Naive thymus-derived CD4-positive, alpha-beta T cell (primary cell): ENCODE measurements at places on chromosomes 1 and 21.

GRCh38 chr1:235857756-235858155 is 8.9 kb downstream of the LYST start:
- H3K27ac ChIP-seq = no peak overlapping the region
- H3K27me3 ChIP-seq = no peaks in the 10 kb centered on the region
- H3K4me1 ChIP-seq = peaks cover 7% of the 10 kb centered on the region
- no peak overlapping the region for H3K4me3 ChIP-seq

GRCh38 chr1:113109908-113110554 is 37.0 kb downstream of the LRIG2 start:
- peaks cover 77% of the 10 kb centered on the region for H3K36me3 ChIP-seq
- DNase-seq = no peak
- no peaks in the 10 kb centered on the region for H3K4me1 ChIP-seq

DNA sequence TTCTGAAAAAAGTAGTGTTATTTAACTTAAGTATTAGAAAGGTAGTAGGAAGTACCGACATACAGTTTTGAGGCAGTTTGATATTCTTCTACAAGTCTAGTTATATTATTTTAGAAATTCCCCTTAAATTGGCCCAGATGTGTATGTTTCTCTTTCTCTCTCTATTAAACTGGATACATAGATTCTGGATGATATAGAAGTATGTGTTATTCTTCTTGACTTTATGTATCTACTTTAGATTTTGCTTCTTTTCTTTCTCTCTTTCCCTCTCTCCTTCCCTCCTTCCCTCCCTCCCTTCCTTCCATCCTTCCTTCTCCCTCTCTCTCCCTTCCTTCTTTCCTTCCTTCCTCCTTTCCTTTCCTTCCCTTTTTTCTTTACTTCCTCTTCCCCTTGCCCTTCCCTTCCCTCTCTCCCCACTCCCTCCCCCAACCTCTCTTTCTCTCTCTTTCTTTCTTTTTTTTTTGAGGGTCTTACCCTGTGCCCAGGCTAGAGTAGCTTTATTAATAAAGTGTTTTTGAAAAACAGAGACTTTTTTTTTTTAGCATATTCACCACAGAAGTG is 124.3 kb downstream of the OSBPL9 start:
- H3K36me3 ChIP-seq = no peaks in the 10 kb centered on the region
- H3K27ac ChIP-seq = no peak overlapping the region
- H3K4me1 ChIP-seq = no peaks in the 10 kb centered on the region
- H3K4me3 ChIP-seq = no peak overlapping the region

DNA sequence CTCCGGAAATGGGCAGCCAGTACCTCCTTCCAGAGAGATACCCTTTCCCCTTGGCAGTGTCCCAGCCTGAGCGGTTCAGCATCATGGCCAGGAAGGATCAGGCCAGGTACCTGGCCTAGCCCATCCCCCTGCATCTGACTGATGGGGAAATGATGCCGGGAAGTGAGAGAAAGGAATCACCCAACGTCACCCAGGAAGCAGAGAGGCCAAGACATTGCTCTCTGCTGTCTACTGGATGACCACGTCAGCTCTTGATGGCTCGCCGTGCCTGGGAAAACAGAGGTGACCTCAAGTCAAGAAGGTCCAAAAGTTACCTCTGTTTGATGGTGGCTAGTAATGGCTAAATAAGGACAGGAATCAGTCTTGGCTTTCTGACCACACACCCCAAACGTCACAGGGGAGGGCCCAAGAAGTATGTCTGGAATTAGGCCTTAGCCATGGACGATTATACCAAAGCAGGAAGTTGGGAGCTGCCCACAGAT is 79.0 kb downstream of the MRPL37 start:
- no peaks in the 10 kb centered on the region for H3K27me3 ChIP-seq
- no peak for DNase-seq
- peaks cover 61% of the 10 kb centered on the region for H3K4me1 ChIP-seq
- H3K4me3 ChIP-seq = no peak overlapping the region

GRCh38 chr1:37438869-37439343 is 35.5 kb upstream of the ZC3H12A start:
- H3K4me3 ChIP-seq = no peak overlapping the region
- H3K4me1 ChIP-seq = no peaks in the 10 kb centered on the region
- no peaks in the 10 kb centered on the region for H3K27me3 ChIP-seq
- no peak overlapping the region for H3K27ac ChIP-seq

DNA sequence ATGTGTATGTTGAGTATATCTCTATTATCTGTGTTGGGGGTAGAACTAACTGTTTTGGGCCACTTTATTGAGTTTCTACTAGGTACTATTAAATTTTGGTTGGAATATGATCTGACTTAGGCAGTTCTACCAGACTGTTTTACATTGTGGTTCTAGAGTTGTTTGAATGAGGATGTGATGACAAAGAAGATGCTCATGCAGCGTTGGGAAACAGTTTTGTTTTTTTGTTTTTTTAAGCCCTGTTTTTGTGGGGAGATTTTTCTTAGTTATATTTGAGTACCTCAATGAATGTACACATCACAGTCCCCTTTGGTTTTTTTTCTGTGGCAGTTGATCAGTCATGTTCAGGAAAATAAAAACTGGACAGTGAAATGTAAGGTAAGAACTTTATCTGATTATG is 40.1 kb downstream of the TMED5 start:
- no peak for DNase-seq
- H3K4me3 ChIP-seq = no peak overlapping the region
- no peaks in the 10 kb centered on the region for H3K27me3 ChIP-seq
- H3K36me3 ChIP-seq = peaks cover 4% of the 10 kb centered on the region
- H3K27ac ChIP-seq = no peak overlapping the region

- DNase-seq = no peak
- H3K27ac ChIP-seq = no peak overlapping the region
- no peak overlapping the region for H3K4me3 ChIP-seq
- H3K4me1 ChIP-seq = no peaks in the 10 kb centered on the region
Observed at GRCh38 chr1:198837278-198838021, 198.6 kb downstream of the PTPRC start.

DNA sequence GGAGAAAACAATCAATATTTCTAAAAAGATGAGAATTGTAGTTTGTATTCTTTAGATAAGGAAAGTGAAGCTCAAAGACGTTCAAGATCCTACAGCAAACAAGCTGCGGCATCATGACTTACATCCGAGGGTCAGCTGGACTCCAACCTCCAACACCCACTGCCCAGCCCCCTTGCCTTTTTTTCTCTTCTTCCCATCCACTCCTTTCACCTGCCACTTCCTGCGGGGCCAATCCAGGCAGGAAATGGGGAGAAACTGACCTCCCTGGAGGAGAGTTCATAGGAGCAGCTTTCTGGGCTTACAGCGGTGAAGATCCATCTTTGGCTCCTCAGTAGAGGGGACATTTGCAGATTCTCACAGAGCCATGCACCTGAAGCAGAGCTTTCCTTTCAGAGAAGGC is 361.5 kb downstream of the PTPRU start:
- H3K4me1 ChIP-seq = no peaks in the 10 kb centered on the region
- H3K27me3 ChIP-seq = no peaks in the 10 kb centered on the region
- no peak for DNase-seq
- H3K27ac ChIP-seq = no peak overlapping the region
- no peak overlapping the region for H3K4me3 ChIP-seq
- H3K36me3 ChIP-seq = no peaks in the 10 kb centered on the region

GRCh38 chr21:36773995-36774394 is 75.1 kb downstream of the SIM2 start:
- no peaks in the 10 kb centered on the region for H3K4me1 ChIP-seq
- DNase-seq = no peak
- H3K36me3 ChIP-seq = no peaks in the 10 kb centered on the region
- H3K27ac ChIP-seq = no peak overlapping the region

GRCh38 chr1:24161270-24161669 is 18.3 kb upstream of the IL22RA1 start:
- H3K4me1 ChIP-seq = no peaks in the 10 kb centered on the region
- H3K36me3 ChIP-seq = no peaks in the 10 kb centered on the region
- no peak overlapping the region for H3K27ac ChIP-seq
- DNase-seq = no peak
- H3K27me3 ChIP-seq = no peaks in the 10 kb centered on the region

DNA sequence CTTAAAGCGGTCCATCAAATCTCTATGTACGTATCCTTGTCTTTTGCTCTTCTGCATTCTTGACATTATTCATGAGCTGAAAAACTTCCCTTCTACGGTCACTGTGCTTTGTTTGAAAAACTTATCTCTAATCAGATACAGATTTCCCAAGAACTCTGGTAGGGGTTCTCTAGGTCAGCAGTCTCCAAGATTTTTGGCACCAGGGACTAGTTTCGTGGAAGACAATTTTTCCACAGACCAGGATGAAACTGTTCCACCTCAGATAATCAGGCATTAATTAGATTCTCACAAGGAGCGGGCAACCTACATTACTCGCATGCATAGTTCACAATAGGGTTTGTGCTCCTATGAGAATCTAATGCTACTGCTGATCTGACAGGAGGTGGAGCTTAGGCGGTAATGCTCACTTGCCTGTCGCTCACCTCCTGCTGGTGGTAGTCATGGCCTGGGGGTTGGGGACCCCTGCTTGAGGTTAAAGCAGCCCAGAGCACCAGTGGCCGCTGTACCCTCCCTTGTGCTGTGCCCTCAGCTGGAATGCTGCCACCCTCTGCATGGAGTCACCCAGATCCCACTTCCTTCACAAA is 30.8 kb downstream of the AK2 start:
- H3K4me1 ChIP-seq = no peaks in the 10 kb centered on the region
- DNase-seq = no peak
- H3K36me3 ChIP-seq = peaks cover 33% of the 10 kb centered on the region
- no peak overlapping the region for H3K27ac ChIP-seq
- no peaks in the 10 kb centered on the region for H3K27me3 ChIP-seq

DNA sequence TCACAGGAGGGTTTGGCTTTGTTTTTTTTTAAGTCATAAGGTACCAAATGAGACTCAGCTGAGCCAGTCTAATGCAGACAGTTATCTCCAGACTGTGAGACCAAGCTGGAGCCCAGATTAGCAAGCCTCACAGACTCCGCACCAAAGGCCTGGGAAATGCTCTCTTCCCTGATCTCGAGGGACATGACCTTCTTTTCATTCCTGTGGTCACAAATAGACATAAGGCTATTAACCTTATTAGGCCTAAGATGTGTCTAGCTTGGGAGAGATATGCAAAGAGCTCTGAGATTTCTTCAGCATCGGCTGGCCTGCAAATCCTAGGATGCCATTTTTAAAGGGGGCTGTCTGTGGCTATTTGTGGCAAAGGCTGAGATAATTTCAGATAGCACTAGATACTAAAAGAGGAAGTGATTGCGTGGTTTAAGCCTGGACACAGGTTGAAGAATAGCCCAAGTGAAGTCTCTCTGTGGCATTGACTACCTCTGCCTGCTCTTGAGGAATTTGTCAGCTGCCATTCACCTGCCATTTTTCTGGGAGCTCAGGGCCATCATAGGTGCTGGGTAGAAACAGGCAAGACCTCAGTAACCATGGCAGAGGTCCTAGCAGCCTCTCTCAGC is 301.3 kb downstream of the SIPA1L2 start:
- no peaks in the 10 kb centered on the region for H3K36me3 ChIP-seq
- no peak overlapping the region for H3K4me3 ChIP-seq
- no peak for DNase-seq

GRCh38 chr1:89724369-89725010 is 91.6 kb downstream of the LRRC8C start:
- H3K27me3 ChIP-seq = no peaks in the 10 kb centered on the region
- peaks cover 18% of the 10 kb centered on the region for H3K4me1 ChIP-seq
- H3K4me3 ChIP-seq = no peak overlapping the region
- DNase-seq = no peak

DNA sequence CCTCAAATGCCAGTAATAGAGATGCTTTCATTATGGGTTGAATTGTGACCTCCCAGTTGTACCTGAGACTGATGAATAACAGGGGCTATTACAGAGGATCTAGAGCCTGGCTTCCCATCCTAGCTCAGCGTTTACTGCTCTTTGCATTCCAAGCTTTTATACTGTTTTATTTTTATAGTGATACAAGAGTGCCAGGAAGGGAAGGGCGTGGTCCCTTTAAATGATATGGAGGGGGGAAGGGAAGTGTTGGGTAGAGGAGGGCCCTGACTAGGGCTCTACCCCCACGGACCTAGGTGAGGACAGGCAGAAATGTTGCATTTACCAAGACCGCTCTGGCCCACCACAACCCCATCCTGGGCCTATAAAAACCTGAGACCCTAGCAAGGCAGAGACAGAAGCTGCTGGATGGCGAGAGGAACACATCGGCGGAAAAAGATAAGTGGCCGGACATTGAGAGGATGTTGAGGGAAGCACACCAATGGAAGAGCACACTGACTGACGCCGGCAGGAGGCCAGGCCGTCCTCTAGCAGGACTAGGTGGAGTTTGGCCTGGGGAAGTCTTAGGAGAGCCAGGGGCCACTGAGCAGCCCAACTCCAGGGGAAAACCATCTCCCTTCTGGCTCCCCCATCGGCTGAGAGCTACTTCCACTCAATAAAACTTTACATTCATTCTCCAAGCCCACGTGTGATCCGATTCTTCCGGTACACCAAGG is 1025.9 kb downstream of the TTLL7 start:
- no peak overlapping the region for H3K27ac ChIP-seq
- DNase-seq = no peak
- no peaks in the 10 kb centered on the region for H3K4me1 ChIP-seq
- no peaks in the 10 kb centered on the region for H3K27me3 ChIP-seq
- H3K36me3 ChIP-seq = no peaks in the 10 kb centered on the region

DNA sequence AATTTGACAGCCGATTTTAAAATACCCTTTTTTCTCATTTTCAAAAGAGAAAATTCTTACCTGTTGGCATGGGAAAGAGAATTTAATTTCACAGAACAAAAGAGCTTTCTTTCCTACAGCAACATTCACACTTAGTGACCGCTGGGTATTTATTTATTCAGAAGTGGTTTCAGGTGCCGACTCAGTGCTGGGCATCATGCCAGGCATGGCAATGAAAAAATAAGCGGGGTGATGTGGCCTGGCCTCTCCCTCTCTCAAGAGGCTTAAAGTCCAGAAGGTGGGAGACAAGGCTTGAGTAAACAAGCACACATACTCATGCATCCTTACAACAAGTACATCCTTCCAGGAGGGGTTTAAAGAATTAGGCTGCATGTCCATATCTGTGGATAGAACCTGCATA is 4.1 kb upstream of the PCP4 start:
- no peaks in the 10 kb centered on the region for H3K36me3 ChIP-seq
- H3K27ac ChIP-seq = no peak overlapping the region
- DNase-seq = no peak
- no peaks in the 10 kb centered on the region for H3K27me3 ChIP-seq
- no peak overlapping the region for H3K4me3 ChIP-seq

GRCh38 chr1:245107776-245108114 is 47.0 kb upstream of the KIF26B start:
- H3K27me3 ChIP-seq = no peaks in the 10 kb centered on the region
- no peaks in the 10 kb centered on the region for H3K36me3 ChIP-seq
- H3K27ac ChIP-seq = no peak overlapping the region

- H3K27me3 ChIP-seq = no peaks in the 10 kb centered on the region
- no peaks in the 10 kb centered on the region for H3K4me1 ChIP-seq
- H3K4me3 ChIP-seq = no peak overlapping the region
- no peak overlapping the region for H3K27ac ChIP-seq
Observed at GRCh38 chr1:208230668-208231529, 13.3 kb downstream of the PLXNA2 start.

- peak overlapping the region; percentile 3 for H3K27ac ChIP-seq
- H3K4me3 ChIP-seq = no peak overlapping the region
- DNase-seq = no peak
- peaks cover 64% of the 10 kb centered on the region for H3K4me1 ChIP-seq
- no peaks in the 10 kb centered on the region for H3K27me3 ChIP-seq
Observed at GRCh38 chr1:19452221-19452663, 33.1 kb downstream of the CAPZB start.

GRCh38 chr1:84181350-84182005 is 37.4 kb downstream of the PRKACB start:
- peaks cover 8% of the 10 kb centered on the region for H3K36me3 ChIP-seq
- H3K4me3 ChIP-seq = no peak overlapping the region
- H3K27me3 ChIP-seq = no peaks in the 10 kb centered on the region
- DNase-seq = no peak
- no peak overlapping the region for H3K27ac ChIP-seq
